Bronchial epithelial cell (primary cell): ENCODE measurements at places on chromosomes 1 and 21.

GRCh38 chr21:42815217-42815616, 64.1 kb downstream of the WDR4 start:
- DNase-seq, result no peak

DNA sequence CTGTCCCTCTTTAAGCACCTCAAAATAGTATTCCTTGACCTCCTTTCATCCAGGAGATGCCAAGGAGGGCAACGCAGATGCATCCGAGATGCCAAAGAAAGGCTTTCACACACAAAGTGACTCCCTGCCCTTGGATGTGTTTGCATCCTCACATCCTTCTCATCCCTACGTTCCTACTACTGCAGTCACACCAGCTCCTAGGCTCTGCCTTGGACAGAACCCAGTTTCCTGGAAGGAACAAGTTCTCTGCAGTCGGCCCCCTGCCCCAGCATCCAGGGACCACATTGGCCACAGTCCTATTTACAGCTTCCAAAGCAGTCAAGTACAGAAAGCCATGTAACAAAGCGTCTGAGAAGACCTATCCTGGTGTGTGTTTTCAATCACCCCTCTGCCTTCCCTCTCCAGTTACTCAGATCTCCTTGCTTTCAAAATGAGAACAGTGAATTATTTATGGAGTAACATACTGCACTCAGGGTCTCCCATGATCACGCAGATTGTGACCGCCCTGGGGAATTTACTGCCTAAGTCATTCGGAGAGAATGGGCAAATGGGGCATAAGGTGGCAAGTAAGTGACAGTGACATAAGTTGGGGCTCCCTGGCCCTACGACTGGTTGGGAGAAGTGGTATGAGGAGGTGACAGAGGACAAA, 21.8 kb upstream of the SRP9 start:
- DNase-seq, result no peak

DNA sequence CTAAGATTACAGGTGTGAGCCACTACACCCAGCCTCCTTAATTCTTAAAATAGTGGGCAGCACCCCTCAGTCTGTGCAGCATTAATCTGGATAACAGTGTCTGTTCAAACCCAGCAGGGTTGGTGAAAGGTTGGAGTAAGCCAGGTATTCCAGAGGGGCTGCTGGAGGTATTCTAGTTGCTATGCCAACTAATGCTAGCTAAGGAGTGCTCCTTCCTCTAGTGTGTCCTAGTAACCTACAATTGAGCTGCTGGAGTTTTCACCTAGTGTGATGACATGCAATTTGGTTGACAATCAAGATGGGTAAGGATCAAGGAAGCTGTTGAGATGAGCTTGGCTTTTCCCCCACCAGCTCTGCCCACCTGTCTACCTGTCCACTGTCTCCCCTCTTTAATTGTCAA, 100.2 kb upstream of the IPO9 start:
- DNase-seq, result no peak

DNA sequence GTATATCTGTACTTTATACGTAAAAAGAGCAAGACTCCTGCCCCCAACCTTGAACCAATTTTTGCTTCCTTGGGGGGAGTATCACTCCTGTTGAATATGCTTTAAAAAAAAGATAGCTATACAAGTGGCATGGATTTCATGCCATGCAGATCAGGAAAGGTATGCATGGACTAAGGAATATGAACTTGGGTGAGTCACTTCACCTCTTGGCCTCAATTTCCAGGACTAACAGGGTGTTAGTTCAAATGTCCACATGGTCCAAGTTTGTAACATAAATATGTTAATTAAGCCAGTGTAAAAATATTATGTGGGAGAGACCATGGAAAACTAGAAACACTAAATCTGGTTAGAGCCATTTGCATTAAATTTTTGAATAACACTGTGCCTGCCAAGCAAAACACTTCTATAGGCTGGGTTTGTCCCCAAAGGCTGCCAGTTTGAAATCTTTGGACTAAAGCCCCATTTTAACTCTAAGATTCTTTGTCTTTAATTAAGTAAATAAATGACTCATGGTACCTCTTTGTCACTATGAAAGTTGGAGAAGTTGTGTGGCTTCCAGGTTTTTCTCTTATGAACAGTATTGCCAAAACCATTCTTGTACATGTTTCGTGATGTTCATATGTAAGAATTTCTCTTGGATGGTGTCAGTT, 33.1 kb downstream of the FAM177B start:
- no peak for DNase-seq

GRCh38 chr1:171819946-171820345, 21.4 kb upstream of the DNM3 start:
- no peak for DNase-seq

DNA sequence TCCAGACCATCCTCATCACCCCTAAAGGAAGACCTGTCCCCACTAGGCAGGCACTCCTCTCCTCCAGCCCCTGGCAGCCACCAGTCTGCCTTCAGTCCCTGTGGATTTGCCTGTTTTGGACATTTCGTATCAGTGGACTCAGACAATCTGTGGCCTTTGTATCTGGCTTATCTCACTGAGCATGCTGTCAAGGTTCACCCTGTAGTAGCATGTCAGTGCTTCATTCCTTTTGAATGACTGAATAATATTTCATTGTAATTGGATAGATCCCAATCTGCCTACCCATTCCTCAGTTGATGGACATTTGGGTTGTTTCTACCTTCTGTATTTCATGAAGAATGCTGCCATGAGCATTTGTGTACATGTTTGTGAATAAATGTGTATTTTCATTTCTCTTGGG, 32.9 kb upstream of the RNF187 start:
- peak; percentile 49 for DNase-seq

DNA sequence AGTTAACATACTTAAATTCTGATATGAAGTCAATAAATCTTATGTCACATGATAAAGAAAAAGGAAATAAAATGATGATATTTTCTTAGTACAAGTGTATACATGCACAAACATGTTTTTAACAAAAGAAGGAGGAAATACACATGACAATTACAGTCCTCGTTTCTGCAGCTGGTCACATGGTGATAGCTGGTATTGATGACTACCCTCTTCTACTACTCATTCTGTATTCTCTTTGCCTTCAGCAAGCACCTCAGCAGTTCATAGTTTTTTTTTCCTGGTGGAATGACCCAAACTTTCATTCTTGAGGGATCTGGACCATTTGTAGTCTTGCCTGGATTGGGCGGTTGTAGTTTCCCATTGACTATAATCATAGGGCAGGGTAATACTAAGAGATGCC, 64.4 kb upstream of the CFAP126 start:
- DNase-seq, result peak; percentile 77

DNA sequence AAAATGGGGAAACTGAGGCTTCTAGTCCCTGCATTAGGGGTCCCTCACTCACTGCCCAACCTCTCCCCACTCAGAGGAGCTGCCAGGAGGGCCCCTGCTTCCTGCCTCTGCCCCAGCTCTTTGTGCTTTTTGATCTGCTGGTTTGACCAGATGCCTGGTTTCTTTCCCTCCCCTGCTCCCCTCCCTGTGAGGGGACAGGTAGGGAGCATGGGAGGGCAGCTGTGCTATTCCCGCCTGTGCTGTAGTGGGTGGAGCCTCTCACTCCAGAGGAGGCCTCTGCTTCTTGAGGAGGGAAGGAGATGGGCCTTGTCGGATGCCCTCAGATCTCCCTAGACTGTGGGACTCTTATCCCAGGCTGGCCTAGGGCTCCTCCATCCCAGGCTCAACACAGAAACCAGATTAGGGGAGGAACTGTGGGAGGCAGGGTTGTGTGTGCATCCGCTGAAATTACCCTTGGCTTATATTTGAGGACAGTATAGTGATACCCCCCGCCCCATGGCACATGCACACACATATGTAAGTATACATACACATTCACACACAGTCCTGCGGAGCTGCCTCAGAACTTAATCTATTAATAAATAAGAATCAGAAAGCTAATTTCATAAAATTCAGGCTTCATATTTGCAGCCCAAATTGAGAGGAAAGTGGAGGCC, 4.6 kb downstream of the BOLA1 start:
- DNase-seq, result no peak

DNA sequence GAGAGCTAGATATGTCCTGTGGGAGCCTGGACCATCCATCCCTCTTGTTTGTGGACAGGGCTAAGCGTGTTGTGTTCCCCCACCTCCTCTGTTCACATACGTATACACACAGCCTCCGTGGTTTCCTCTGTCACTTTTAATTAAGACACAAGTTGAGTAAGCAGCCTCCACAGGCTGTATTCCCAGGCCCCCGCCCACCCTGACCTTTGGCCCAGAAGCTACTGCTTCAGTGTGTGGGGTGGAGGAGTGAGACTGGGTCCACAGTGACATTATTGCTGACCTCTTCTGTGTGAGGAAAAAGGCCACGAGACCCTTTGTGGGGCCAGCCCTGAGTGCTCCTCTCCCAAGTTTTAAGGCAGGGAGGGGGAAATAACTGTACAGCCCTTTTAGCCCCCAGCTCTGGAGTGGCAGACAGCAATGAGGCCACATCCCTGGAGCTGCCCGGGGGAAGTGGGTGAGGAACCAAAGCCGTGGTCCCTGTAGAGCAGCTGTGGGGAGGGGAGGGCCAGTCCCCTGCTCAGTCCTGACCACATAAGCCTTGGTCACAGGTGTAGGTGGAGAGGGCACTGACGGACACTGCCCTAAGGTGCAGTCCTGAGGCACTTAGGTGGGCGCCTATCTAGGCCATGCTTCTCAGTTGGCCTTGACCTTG, 4.4 kb downstream of the ELOVL1 start:
- DNase-seq, result no peak

DNA sequence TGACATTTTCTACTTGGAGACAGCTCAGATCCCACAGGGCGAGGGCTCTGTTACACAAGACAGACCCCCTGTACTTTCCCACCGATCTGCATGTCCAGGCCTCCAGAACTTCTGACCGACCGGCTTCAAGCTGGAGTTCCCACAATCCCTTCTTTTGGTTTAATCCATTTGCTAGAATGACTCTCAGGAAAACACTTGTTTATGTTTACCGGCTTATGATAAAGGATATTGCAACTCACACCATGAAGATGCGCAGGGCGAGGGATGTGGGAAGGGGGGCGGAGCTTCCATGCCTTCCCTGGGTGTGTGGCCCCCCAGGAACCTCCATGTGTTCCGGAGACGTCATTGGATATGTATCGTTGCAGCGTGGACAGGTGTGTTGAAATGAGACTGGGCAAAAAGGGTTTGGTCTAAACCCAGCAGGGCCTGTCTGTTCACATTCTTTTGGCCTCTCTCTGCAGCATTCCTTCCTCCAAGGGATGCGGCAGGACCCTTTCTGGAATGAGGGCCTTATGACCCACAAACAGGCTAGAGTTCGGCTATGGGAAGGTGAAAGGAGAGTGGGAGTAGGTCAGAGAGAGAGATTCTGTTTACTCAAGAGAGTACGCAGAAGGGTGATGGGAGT, 7.5 kb upstream of the IGSF5 start:
- peak; percentile 1 for DNase-seq
